ENCODE measurements at places on chromosomes 2 and 18.

GRCh38 chr2:199851883-199852282, 891 bp upstream of the FTCDNL1 start:
- DNase-seq: no peak

GRCh38 chr18:59783138-59783537, 85.9 kb upstream of the CCBE1 start:
- DNase-seq: no peak

DNA sequence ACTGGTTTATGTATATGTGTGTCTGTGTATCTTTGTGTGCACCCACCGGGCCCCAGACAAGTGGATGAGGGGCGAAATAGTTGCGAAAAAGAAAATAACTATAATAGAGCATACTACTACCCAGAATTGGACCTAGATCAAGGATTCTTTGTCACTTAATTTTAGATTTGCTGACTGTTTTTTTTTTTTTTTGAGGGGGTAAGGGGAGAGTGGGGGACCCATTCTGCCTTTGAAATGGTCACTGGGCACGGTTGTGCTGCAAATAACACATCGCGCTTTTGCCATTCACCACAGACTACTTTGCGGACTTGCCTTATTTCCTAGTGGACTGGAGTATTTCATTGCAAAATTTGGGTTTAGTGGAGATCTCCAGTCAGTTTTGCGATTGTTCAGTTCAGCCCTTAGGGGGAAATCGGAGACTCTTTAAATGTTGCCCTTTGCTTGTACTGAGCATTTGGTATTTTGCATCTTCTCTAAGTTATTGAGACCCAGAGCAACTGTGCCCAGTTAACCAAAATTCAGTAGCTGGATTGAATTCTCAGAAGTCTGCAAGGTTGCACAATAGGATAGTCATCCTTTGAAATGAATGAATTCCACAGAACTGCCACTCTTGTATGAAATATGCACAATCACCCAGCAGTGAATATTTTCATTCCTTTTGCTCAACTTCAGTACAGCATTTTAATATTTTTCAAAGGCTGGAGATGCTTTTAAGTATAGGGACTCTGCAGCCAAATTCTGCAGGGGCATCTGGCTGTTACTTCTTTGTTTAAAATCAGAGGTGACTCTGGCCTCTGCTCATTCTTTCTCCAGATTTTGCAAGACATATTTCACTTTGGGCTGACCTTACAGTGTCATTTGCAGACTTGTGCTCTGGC, 2.9 kb downstream of the TRIB2 start:
- DNase-seq: no peak

- DNase-seq: no peak
Measured at GRCh38 chr2:187349326-187349944, 98.6 kb downstream of the CALCRL start.

DNA sequence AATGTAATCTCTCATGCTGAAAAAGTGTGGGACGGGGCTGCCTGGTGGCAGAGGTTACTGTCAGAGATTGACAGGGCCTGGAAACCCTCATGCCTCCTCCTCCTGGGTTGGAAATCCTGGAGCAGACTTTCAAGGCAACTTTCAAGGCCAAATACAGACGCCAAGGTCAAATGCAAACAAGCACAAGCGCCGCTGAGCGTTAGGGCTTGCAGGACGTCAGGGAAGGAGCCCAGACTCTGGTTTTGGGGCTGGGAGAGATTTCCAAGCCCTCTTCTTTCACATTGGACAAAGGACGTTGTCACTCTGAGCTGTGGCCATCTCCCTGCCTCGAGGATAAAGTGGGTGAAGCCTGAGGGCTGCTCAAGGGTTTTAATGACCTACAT, 120.1 kb downstream of the TWIST2 start:
- DNase-seq: no peak

DNA sequence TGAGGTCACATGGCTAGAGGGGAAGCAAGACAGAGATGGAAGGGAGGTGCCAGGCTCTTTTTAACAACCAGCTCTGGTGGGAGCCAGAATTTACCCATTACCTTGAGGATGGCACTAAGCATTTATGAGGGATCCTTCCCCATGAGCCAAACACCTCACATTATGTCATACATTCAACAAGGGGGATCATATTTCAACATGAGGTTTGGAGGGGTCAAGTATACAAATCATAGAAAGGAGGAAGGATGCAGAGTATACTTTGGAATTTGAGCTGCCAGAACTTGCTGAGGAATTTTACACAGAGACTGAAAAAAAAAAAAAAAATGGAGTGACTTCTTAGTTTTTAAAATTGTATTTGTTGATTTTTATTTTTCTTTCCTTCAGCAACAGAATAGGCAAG, 891.4 kb downstream of the CCDC85A start:
- no peak for DNase-seq

DNA sequence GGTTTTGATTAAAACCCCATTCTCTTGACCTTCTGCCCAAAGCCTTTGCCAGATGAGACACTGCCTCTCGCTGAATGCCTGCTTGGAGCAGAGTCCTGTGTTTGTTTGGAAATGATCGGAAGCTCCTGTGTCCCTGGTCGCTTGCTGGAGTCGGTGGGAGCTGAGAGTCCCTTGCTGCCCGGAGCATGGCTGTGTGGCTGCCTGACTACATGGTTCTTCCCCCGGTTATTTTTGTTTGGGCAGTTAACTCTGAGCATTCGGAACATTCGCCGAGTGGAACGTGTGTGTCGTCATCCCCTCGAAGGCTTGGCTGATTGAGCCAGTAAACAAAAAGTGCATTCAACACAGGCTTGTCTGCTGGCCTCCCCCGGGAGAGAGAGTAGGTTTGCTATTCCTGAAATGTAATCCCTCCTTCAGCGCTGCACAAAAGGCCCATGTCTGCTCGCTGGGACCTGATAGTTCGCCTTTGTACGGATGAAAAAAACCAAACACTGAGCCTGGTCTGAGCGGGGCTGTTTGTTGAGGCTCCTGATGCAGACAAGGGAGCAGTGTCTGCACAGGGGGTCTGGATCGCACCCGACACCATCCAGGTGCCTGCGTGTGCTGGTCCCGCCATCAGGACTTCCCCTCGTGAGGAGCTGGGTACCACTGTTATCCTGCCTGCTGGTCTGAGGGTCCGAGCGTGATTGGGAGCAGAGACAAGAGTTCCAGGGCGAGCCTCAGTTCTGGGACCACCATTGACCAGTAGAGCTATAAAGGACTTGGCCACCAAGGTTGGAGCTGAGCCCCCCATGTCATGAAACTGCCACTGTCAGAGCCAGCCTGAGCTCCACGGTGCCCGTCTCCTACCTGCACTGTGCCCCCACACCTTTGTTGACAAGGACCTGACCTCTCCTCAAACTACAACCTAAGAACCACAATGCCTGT, 83.8 kb downstream of the AGAP1 start:
- DNase-seq: no peak

GRCh38 chr2:121686218-121686617, 37.0 kb upstream of the CLASP1 start:
- DNase-seq: no peak

DNA sequence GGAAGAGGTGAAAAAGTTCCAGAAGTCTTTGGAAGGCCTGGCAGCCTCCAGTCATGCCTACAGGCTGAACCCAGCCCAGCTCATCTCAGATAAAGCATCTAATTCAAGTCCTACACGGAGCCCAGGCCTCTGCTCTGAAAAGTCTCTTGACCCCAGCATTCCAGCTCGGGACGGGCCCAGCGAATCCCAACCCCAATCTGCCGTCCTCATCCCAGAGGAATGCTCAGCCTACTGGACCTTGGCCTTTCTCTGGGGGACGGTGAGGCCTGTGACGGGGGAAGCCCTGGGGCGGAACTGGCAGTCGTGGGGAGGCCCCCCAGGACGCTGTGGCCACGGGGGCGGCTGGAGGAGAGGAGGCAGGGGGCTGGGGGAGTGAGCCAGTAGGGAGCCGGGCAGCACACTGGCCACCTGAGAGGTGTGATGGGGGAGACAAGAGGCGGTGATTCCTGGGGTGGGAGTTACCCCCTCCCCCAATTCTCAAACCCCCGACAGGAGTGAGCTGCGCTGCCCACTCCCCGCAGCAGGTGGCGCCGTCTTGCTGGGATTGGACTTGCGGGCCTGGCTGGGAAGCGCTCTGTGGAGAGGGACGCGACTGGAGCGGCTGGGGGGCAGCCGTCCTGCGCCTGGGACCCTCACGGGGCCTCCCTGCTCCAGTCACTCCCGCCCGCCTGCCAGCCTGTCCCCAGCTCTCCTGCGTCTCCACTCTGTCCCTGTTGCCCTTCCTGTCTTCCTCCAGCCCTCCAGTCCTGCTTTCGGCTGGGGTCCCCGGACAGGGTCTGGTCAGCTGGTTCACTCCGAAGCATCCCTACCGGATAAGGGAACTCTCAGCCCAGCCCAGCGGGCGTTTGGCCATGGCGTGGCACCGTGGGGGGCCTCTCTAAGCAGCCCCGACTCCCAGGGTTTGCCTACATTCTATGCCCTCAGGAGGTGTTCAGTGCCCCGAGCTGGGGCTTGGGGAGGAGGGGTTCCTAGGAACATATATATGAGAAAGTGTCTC, 182.6 kb upstream of the HAAO start:
- DNase-seq: no peak

- no peak for DNase-seq
Measured at GRCh38 chr2:60053791-60054190, 499.7 kb downstream of the BCL11A start.

DNA sequence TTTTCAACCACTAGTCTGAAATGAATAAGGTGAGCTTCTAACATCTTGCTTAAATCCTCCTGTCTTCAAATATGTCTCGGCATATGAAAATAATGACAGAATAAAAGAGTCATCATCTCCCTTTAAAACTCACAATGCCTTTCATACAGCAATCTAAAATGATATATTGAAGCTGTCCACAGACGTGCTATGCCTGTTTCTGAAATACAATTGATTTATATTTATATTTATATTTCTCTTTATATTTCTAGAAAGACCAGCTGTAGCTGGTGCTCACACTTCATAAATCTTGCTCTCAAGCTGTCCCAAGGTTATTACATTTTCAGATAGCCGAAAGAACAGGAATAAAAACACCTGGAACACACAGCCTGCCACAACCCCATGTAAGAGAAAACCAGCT, 11.1 kb downstream of the MBP start:
- DNase-seq: no peak

- DNase-seq: no peak
Measured at GRCh38 chr2:231008131-231008530, 12.2 kb downstream of the SPATA3 start.

DNA sequence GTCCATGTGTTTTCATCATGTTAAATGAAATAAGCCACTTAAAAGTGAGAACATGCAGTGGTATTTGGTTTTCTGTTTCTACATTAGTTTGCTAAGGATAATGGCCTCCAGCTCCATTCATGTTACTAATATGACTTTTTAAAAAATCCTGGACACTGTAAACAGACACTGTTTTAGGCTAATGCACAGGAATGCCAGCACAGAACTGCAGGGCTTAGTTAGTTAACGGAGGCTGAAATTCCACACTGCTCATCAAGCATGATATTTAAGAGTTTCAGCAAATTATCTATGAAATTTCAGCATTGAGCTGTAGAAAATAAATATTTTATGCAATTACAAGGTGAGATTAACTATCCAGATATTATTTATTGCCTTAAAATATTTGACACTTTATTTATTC, 42.5 kb upstream of the PAX3 start:
- no peak for DNase-seq

GRCh38 chr2:226131299-226131784, 668.3 kb downstream of the IRS1 start:
- DNase-seq: no peak

- DNase-seq: no peak
Measured at GRCh38 chr2:173229086-173229485, 125.6 kb upstream of the CDCA7 start.

DNA sequence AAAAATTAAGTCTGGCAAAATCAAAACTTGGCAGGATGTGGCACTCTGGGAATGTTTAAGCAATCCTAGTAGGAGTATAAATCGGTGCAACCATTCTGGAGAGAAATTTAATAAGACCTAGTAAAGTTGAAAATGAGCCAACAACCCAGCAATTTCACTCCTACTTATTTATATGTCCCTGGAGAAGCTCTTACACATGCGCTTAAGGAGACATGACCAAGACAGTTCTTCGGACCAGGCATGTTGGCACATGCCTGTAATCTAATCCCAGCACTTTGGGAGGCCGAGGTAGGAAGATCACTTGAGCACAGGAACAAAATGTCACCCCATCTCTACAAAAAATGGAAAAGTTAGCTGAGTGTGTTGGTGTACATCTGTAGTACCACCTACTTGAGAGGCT, 374.6 kb upstream of the LYPD1 start:
- no peak for DNase-seq

DNA sequence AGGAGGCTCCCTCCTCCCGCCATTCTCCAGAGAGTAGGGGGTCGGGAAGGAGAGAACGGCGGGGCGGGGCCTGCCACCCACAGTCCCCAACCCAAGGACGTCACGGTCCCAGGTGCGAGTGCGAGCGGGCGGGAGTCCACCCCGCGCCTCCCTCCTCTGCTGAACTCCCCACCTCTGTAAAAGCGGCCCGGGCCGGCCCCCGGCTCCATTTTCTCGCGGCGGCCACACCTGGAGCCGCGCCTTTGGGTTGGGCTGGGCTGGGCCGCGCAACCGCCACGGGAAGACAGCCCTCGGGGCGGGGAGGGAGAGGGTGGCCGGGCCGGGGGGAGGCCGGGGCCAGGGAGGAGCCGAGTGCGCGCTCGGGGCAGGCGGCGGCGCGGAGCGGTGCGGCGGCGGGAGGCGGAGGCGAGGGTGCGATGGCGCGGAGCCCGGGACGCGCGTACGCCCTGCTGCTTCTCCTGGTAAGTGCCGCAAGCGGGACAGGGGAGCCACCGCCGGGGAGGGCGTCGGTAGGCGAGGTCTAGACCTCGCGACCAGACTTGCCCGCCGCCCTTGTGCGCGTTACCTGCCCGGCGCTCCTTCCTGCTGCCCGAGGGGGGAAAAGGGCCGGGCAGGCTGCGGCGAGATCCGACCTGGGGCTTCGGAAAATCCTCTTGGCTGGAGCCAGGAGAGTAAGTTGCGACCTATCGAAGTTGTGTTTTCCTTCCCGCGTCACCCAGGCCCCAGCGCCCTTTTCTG, at the start of gene DSG2:
Gene DSG2, plus strand, starts transcription at position 342 of the 738 bp plus-strand sequence. Its CDS starts 75 bp downstream, at position 417.
- DNase-seq: no peak

DNA sequence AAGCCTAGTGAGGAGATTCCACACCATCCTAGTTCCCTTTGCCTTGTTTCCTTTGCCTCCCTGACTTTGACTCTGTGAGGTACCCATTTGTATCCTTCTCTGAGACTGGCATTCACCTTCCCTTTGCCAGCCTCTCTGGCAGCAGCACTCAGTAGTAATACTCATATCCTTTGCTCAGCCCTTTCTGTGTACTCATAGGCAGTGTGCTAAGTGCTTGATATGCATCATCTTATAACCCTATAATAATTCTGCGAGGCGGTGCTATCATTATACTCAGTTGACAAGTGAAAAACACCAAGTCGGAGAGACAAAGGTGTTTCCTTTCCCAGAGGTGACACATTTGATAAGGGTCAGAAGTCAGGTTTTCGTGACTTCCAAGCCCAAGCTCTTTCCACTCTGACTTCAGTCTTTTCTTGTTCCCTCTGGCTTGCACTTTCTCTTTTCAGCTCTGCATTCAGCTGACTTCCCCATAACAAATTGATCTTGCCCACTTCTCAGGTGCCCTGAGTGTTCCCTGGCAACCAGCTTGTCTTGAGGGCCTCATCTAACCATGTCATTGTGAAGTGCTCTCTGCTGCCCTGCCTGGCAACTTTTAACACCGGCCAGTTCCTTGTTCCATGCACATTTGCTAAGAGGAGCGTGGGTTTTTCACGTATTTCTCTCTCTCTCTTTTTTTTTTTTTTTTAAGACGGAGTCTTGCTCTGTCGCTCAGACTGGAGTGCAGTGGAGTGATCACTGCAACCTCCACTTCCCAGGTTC, 94.5 kb upstream of the UPP2 start:
- DNase-seq: no peak

GRCh38 chr2:18957909-18958308, 368.5 kb upstream of the NT5C1B start:
- no peak for DNase-seq

- DNase-seq: no peak
Measured at GRCh38 chr2:98828793-98829371, 98.0 kb upstream of the MGAT4A start.

Data from GOT3 (cell line).